ENCODE measurements at places on chromosomes 2 and 18. TPM values are rescaled to one million over a fixed set of nuclear protein-coding genes. Genes with fewer than 3 reads are reported as not detected.

The GALNT13 gene
- total RNA-seq, result 3.8 TPM

The COL3A1 gene
- not detected for total RNA-seq

The RHBDD1 gene
- 9.5 TPM for total RNA-seq

The CYP1B1 gene
- total RNA-seq, result 0.50 TPM

The TRAPPC8 gene
- total RNA-seq, result 14.9 TPM

The TEKT4 gene
- total RNA-seq, result 0.08 TPM

The OTOS gene
- total RNA-seq, result not detected

The PKP4 gene
- total RNA-seq, result 32.2 TPM

The NEB gene
- 1.1 TPM for total RNA-seq

The MAP3K19 gene
- not detected for total RNA-seq

The TFPI gene
- total RNA-seq, result 3.0 TPM

The HOXD10 gene
- 0.80 TPM for total RNA-seq

The NMUR1 gene
- not detected for total RNA-seq

The SCTR gene
- not detected for total RNA-seq

The GKN1 gene
- not detected for total RNA-seq

The RESP18 gene
- not detected for total RNA-seq

The TUBB8B gene
- total RNA-seq, result not detected

The MC5R gene
- total RNA-seq, result 0.32 TPM

The PLEK gene
- not detected for total RNA-seq

The INHA gene
- 0.83 TPM for total RNA-seq

The TMEFF2 gene
- total RNA-seq, result 0.40 TPM

The CASP10 gene
- total RNA-seq, result 1.7 TPM

The L3MBTL4 gene
- total RNA-seq, result 0.72 TPM

The ERFE gene
- total RNA-seq, result 14.8 TPM

The DPP4 gene
- total RNA-seq, result 0.05 TPM

The TRIM43B gene
- total RNA-seq, result 0.29 TPM

The MAP4K3 gene
- 31.4 TPM for total RNA-seq

The IL1B gene
- 11.6 TPM for total RNA-seq

The ITGB6 gene
- total RNA-seq, result 0.11 TPM

The CNDP1 gene
- not detected for total RNA-seq

The AFF3 gene
- 2.0 TPM for total RNA-seq

The PRKAG3 gene
- not detected for total RNA-seq

The ALPI gene
- not detected for total RNA-seq

The PLGLB1 gene
- total RNA-seq, result 0.13 TPM

The CD207 gene
- 0.11 TPM for total RNA-seq

The HOXD3 gene
- 0.90 TPM for total RNA-seq

The NCKAP1 gene
- 35.8 TPM for total RNA-seq

The RGPD3 gene
- total RNA-seq, result 0.08 TPM

The ANKRD30B gene
- total RNA-seq, result 1.4 TPM

The NEU4 gene
- total RNA-seq, result 0.34 TPM

The GPR155 gene
- total RNA-seq, result 0.72 TPM

The STARD6 gene
- 0.29 TPM for total RNA-seq

The FAM237A gene
- total RNA-seq, result not detected

The REG3A gene
- total RNA-seq, result not detected

The HOXD12 gene
- total RNA-seq, result 0.60 TPM

The SPP2 gene
- not detected for total RNA-seq

The RAB3GAP1 gene
- total RNA-seq, result 29.1 TPM

The MAL gene
- total RNA-seq, result not detected

The CASP8 gene
- total RNA-seq, result 25.8 TPM

The VIT gene
- 0.50 TPM for total RNA-seq

Measured in A375 (cell line).